Esophagus muscularis mucosa (tissue), 4 donors: ENCODE measurements at places on chromosomes 3 and 15.

DNA sequence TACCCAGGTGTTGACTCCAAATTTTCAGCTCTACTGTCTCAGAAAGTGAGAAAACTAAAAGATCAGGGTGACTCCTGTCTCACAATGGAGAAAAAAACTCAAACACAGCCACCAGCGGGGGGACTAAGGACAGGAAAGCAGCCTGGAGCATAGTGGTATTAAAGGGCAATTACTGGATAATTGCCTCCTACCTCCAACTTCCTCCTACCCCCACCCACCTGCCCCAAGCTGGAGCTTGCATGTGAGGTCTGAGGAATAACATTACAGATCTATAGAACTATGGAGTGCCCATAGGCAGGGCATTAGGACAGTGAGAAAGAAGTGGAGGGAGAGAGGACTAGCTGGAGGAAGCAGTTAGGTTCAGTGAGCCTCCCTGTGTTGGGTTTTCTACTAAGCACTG is 2.7 kb upstream of the PCCB start:
- DNase-seq, result no peak

DNA sequence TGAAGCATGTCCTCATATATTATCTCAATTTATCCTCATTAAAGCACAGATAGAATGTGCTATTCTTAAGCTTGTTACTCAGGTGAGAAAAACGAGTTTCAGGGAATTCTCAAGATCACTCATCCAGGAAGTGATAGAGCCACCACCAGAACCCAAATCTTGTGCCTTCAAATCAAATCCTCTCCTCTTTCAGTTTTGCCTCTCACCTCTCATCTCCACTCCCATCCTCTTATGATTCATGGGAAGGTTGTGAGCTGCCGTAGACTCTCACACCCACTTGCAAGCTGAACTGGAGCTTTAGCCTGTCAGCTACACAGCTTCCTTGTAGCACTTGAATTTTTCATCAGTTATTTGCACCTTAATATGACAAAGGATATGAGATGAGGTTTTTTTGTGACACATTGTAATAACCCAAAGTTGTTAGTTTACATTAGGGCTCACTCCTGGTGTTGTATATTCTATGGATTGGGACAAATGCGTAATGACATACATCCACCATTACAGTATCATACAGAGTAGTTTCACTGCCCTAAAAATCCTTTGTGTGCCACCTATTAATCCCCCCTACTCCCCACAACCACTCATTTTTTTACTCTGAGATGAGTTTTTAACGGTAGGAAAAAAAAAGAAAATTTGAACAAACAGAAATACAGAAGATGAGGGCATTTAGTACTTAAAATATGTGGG is 25.7 kb downstream of the GPR15 start:
- DNase-seq, result no peak

GRCh38 chr3:127029658-127030507 is 47.0 kb downstream of the PLXNA1 start:
- DNase-seq, result no peak

- no peak for DNase-seq
Measured at GRCh38 chr3:197364410-197365071, 66.1 kb upstream of the DLG1 start.
